ENCODE measurements at places on chromosomes 7 and 10.

DNA sequence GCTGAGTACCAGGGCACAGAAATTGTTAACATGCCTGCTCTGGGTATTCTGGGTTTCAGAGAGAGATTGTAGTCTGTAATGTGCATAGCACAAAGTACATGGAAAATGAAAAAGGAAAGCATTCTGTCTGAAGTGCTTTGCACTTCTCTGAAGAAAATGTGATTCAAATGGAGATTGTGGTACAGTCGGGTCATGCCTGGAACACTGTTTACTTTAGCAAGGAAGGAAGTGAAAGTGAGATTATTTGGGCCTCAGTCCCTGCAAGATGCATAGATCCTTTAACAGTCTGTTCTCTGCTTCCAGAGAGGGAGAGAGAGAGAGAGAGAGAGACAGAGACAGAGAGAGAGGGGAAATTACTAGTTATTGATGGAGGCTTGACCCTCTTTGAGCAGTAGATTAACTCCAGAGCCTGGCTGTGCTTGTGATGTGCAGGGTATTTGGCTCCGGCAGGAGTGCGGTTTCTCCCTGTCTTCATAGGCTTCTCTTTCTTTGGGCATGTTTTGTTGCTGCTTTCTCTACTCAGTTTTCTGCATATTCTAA, 5.4 kb downstream of the VWC2 start:
- no peak for DNase-seq

DNA sequence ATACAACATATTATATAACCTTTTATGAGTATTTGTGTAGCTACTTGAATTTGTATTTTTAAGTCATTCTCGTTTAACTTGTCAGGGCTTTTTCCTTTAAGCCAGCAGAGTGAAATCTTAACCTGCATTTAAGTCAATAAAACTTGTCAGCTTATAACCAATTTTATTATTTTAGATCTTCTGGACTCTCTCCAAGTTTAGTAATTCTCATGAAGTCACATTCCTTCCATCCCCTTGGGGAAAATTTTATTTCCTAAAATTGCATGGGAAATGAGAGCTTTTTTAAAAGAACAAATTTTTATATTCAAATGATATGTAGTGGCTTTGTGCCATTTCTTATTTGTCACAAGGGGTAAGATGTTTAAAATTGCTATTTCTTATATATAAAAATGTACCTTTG, 74.0 kb downstream of the SEPTIN7 start:
- DNase-seq = no peak

DNA sequence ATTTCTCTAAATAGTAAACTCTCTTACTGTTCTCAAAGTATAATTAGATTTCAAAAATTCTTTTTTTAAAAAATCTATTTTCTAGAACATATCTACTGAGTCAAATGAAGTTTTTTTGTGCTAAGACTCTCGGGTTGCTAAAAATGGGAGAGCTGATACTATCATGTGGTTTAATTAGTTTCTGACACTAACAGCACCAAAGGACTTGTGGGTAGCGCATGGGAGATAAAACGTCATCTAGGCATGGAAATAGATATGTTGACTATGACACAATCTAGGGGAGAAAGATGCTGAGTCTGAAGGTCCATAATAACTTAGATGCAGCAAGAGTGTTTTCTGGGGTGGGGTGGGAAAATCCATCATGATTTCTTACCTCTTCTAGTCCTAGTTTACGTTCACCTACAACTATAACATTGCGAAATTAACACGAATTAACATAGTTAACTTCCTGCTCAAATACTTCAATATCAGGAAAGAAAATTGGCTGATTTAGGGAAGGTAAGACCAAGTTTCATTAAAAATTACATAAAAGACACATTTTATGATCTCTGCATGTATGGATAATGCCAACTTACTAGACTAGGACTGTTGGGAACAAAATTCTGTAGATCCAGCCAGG, 14.3 kb upstream of the ARMC3 start:
- no peak for DNase-seq

GRCh38 chr7:21125297-21125696, 302.6 kb upstream of the SP4 start:
- DNase-seq = no peak

DNA sequence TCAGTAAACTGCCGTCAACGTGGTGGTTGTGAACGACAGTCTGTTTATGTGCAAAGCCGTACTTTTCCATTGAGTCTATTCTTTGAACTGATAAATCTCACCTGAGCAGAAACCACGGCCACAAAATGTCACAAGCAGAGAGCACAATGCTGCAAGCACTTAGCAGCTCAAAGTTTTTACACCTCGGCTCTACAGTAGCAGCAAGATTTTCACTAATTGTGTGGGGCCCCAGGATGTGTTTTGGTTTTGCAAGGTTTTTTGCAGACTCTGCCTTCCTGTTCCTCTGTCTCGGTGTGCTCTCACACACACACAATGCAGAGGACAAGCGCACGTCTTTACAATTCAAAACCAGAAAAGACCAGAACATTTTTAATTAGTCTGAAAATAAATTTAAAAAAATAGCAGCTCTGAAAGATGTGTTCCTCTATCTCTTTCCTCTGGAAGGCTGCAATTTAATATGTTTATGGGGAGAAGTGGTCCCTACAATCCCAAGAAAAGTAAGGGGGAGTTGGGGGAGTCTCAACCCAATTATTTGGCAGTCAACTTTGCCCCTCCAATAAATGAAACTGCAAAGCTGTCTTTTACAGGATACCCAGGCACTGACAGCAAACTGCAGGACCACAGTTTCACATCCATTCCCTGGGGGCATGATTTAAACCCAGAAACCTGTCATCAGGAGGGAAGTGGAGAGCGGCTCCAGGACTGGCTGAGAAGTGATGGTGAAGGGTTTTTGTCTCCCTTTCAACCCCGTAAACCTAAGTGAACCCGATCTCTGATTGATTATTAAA, 73.8 kb upstream of the SFMBT2 start:
- DNase-seq = no peak

DNA sequence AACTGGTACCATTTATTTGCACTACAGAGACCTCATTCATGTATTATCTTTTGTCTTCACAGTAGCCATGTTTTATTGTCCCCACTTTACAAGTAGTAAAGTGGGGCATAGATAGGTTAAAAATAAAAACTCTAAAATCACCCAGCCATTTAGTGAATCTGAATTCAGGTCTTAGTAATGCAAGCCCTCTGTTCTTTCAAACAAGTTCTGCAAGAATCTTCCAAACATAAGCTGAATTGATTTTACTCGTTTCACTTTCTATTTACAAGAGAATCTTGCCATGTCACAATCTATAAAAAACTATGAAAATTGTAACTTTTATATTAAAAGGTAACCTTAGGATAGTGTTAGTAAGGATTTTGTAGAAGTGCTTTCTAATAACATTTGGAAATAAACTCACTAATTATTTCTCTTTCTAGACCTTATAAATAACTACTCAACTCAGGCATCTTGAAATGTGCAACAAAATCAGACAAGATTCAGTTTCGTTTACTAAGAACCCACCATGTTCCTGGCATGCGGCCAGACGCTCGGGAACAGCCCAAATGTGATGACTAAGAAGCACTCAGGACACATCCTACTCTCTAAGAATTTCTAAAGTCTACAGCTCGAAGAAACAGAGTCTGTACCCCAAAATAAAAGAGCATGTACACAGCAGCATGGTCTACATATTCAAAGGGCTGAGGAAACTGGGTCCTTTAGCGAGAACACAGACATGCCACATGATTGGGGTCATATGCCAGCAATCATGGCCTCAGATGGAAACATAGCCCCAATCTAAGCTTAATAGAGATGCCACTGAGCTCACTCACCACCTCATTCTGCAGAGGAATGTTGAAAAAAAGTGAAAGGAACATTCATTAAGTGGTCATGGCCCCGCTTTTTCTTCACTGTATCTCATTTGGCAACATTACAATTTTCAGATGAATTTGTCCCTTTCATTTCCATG, 167.6 kb downstream of the AMPH start:
- DNase-seq = peak; percentile 61

GRCh38 chr10:119305860-119306513, 98.6 kb downstream of the GRK5 start:
- peak; percentile 87 for DNase-seq

DNA sequence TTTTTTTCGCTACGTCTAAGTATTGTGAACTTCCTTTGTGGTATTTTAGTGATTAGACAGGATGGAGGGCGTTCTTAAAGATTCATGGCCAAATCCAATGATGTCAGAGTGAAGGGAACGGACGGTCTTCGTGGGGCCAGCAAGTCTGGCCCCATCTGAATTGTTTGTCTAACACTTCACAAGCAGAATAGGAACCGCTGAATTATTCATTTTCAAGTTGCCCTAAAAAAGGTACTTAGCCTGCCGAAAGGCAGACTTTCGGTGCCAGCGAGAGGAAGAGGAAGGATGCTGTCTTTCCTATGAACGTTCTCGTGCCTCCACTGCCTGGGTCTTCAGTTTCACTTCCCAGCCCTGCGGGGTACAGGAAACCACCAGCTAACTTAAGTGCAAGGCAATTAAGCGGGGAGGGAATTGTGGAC, 145.7 kb upstream of the SH2B2 start:
- DNase-seq = no peak

- DNase-seq = no peak
These were observed 62.1 kb downstream of the TCERG1L start for GRCh38 chr10:131249238-131249954.

GRCh38 chr10:110672580-110672919, 28.4 kb downstream of the RBM20 start:
- DNase-seq = no peak

DNA sequence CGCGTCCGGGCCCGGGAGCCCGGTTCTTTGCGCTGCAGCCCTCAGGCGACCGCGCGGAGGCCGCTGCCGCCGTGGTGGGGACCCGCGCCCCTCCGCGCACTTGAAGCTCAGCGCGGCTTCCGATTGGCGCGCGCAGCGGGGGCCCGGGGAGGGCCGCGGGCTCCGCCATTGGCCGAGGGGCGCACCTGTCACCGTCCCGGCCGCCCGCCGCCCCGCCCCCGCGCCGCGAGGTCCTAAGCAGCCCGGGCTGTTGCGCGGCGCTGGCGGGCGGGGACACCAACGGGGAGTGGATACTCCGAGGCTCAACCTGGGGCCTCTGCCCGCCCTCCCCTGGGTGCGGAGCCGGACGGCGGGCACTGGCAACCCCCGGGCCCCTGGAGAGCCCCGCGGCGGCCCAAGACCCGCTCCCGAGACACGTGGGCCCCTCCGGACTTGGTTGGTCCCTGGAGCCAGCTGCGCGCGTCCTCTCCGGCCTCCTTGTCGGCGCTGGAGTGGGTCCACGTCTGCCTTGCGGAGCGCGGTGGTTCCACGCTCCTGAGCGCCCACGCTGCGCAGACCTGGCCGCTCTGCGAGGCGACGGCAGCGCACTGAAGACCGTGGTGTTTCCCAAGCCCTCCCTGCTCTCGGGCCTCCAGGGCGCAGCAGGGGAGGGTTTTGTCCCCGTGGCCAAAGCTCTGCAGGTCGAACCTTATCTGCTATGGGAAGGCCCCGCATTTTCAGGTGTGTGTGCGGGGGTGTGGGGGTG, at the start of gene MNX1:
MNX1 (minus strand) TSS at position 76 of the 745 bp plus-strand sequence. CDS start 313 bp downstream, outside the sequence.
- DNase-seq = no peak

GRCh38 chr10:36725581-36726520, 399.5 kb upstream of the ANKRD30A start:
- DNase-seq = peak; percentile 72

DNA sequence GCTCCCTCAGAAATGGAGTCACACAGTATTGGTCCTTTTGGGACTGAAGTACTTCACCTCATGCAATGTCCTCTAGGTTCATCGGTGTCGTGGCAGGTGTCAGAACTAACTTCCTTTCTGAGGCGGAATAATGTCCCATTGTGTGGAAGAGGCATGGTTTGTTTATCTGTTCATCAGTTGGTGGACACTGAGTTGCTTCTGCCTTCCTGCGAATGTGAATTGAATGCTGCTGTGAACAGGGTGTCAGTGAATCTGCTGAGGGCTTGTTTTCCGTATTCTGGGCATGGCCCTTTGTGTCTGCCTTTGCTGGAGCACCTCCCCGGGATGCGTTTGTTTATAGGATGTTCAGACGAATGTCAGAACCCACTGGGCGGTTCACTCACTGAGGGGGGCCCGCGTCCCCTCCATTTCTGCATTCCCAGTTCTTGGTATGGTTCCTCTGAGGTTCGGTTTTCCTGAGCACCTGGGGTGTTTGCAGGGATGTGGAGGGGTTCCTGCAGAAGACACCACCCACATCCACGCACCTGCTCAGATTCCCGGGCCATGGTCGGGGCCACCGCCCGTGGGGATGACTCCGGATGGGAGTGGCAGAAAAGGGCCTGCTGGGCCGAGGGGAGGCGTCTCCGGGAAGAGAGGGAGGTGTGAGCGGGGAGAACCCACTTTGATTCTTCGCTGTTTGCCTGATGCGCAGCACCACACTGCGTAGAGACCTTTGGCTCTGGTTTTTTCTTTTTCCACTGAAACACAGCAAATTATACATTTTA, 33.1 kb downstream of the CHST12 start:
- no peak for DNase-seq

GRCh38 chr7:135353832-135354231, 120.2 kb downstream of the STRA8 start:
- DNase-seq = no peak

- DNase-seq = no peak
These were observed 21.4 kb downstream of the KCP start for GRCh38 chr7:128889121-128889520.

DNA sequence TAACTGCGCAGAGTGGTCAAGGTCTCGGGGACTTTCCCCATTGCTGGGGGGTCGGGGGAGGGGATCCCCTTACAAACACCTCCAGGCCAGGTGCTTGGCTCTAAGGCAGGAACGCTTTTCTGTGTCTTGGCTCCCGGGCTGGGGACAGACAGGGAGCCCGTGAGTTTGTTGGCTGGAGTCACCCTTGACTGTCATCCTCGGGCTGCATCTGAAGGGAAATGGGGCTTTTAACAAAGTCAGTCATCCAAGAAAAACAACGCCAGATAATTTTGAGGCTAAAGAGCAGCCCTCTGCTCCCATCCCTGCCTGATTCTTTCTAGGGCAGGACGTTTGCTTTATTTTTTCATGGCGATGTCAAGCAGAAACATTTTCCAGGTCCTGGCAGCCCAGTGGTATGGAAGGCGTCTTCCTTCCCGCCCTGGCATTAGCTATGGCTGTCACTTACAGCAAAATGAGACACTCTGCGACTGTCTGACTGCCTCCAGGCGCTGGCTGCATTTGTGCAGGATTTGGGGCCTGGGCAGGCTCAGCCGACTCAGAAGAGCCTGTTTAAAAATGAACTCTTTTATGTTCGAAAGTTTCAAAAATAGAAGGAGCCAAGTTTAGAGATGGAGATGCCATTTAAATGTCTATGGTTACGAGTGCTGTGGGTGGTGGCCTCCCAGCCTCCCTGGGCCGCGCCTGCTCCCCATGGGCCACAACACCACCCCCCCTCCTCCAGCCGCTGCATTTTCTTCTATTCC, 54.7 kb upstream of the TNS3 start:
- DNase-seq = no peak

DNA sequence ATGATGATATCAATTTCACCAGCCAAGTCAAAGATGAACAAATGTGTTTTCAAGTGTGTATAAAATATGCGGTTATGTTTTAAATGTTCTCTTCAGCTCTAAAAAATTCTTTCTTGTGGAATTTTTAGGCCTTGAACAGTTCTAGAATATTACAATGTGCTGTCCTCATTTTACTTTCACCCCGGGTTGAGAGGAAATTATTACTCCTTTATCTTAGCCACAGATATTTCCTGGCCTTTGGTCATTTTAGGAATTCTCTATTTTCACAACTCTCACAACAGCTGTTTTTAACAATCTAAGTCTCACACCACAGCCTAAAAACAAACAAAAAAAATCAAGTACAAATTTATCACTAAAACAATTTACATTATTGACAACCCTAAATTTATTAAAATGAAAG, 112.2 kb upstream of the HGF start:
- DNase-seq = no peak

Measured in fibroblast of the conjunctiva (primary cell).